Amygdala (tissue), 56 donors: ENCODE measurements at places on chromosomes 1 and 21.

GRCh38 chr1:161200992-161201835 is 953 bp upstream of the NDUFS2 start:
- DNase-seq, result peak; percentile 52

- DNase-seq, result no peak
Observed at GRCh38 chr1:27258598-27258997, 24.2 kb downstream of the WDTC1 start.

- DNase-seq, result no peak
Observed at GRCh38 chr1:5254975-5255374, 600.6 kb downstream of the AJAP1 start.

GRCh38 chr1:3069491-3070308 is 697 bp downstream of the PRDM16 start:
- DNase-seq, result peak; percentile 42

- DNase-seq, result no peak
Observed at GRCh38 chr1:59499943-59500569, 203.2 kb downstream of the FGGY start.

DNA sequence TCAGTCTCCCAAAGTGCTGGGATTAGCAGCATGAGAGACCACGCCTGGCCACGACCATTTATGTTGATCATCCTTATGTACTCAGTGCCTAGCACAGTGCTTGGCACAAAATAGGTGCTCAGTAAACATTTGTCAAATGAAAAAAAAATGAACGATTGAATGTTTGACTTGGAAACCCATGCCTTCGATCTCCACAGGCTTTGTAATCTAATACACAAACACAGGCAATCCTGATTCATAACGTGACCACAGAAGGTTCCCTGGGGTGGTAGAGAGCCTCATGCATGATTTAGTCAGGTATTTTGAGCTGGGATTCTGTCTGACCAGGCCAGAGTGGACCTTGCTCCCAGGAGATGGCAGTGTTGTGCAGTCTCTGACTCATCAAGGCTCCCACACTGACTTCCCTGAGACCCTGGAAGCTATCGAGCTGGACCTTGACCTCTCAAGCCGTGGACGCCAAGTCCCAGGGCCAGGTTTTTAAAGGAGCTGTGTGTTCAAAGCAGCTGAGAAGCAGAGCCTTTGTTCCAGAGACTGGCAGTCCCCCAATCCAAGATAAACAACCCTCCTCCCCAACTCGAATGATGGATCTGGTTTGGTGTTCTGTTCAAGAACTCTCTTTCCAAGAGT is 81.1 kb downstream of the PGM1 start:
- peak; percentile 45 for DNase-seq

DNA sequence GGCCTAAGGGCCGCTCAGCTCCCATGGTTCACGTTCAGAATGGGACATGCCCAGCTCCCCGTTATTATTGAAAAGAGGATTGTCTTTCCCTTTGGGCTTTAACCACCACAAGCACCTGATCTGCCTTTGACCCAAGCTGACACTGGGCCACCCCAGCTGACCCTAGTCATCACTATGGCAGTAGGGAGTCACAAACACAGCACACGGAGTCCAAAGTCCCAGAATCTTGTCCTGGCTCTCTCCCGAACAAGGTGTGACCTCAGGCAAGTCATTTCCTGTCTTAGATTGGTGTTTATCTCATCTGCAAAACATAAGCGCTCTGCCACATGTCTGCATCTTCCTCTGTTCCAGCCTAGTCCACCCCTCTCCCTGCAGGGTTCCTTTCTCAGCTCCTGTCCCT is 31.5 kb downstream of the IGFN1 start:
- DNase-seq, result no peak

DNA sequence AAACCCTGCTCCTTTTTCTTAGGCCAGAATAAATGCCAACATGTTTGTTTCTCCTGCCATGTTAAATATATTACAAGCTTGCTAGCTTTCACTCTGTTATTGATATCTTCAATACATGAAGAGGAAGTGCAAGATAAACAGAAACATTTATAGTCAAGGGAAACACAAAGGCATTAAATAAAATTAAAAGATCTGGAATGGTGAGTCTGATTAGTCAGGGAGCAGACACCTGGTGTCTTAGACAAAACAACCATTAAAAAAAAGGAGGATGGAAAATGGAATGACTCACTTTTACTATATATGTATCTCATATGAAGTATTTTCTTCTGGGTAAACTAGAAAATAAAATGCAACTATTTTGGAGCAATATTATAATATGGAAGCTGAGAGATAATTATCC is 123.3 kb downstream of the SMYD3 start:
- DNase-seq, result no peak

DNA sequence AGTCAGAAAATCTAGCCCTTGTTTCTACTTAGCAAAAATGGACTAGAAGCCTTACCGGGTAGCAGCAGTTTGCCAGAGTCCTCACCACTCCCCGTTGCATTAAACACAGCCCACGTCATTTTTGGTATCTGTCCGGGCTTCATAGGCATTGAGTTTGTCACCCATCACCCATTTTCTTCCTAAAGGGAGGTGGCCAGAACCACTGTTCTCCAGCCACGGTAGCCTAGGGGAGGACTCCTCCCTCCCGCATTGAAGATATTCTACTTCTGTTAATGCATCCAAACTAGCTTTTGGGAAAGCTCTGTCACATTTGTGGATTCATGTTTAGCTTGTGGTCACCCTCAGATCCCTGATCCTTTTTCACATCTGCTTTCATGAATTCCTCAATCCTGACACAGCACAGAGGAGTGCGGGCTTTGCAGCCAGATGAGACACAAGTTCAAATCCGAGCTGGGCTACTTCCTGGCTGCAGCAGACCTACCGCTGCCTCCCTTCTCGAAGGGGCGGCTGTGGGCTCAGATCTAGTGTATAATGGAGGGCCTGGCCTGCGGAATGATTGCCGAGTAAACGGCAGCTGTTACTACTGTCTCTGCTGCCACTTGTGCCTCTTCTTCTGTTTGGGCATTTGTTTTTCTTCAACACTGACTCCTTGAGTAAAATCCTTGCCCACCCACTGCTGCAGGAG is 63.2 kb upstream of the EFHD2 start:
- no peak for DNase-seq

DNA sequence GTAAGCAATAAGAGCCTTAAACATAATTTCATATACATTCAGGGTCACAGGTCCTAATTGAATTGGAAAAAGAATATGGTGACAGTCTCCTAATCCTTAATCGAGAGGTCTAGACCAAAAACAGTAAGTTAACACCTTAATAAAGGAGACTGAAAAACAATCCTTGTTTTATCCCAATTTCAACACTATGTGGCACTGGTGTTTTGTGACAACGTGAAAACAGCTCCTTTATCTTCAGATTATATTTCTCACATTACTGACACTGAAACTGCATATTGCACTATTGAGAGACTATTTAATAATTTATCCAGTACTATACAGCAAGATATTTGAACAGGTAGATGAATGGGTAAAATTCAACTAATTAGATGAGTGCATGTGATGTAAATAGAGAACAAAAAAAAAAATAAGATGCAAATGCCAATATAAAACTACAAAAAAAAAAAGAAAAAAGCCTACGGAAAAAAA is 34.1 kb downstream of the TP53BP2 start:
- DNase-seq, result no peak

GRCh38 chr1:70220015-70220414 is 1.2 kb upstream of the SRSF11 start:
- no peak for DNase-seq

GRCh38 chr1:147389532-147390184 is 147.2 kb downstream of the CHD1L start:
- no peak for DNase-seq

- no peak for DNase-seq
Observed at GRCh38 chr1:15418806-15419515, 9.3 kb downstream of the EFHD2 start.

DNA sequence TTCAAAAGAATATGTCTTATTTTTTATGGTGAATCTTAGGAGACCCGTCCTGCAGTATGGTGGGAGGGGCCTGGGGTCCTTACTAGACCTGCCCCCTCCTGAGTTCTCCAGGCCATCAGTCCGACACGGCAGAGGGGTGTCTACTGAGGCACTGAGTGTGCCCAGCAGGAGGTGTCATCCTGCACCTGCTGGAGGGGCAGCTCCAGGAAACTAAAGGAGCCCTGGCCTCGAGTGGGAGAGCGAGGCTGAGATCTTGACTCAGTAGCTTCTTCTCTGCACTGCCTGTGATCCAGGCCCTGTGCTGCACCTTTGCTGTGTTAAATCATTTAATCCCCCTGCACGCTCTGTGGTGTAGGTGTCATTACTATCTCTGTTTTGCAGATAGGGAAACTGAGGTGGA is 587.7 kb downstream of the PTPRU start:
- no peak for DNase-seq

DNA sequence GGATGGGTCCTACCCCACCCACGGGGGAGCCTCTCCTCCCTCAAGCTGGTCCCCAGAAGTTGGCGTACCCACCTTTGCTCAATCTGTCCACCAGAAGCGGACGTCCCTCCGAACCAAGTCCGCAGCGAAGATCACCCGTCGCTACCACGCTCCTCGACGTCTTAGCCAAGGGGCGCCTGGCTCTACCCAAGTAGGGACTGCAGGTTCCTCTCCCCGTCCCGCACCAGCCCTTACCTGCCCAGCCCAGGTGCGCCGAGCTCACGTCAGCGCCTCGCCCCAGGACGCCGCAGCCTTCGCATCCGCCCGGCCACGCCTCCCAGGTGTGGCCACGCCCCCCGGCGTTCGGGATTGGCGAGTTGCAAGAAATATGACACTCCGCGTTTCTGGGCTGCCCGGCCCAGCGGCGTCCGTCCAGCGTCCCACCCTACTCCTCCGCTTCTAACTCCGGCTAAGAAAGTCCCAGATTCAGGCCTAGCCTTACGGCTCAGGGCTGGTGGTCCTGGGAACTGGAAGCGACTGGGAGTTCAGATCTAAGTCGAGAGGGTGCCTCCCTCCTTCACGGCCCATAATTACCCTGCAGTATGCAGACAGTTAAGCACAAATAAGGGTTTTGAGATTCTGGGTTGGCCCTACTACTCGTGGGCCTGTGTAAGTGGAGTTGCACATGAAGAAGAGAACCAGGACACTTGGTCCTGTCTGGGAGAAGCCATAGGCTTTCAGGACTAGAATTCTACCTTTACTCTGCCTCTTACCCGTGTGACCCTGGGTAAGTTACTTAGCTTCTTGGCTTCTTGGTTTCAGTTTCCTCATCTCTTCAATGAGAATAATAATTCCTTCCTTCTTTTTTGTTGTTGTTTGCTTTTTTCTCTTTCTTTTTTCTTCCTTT is at the start of gene IRF6:
IRF6 (minus strand) TSS at position 268 of the 886 bp plus-strand sequence. CDS start 4,729 bp downstream, outside the sequence.
- peak; percentile 9 for DNase-seq

DNA sequence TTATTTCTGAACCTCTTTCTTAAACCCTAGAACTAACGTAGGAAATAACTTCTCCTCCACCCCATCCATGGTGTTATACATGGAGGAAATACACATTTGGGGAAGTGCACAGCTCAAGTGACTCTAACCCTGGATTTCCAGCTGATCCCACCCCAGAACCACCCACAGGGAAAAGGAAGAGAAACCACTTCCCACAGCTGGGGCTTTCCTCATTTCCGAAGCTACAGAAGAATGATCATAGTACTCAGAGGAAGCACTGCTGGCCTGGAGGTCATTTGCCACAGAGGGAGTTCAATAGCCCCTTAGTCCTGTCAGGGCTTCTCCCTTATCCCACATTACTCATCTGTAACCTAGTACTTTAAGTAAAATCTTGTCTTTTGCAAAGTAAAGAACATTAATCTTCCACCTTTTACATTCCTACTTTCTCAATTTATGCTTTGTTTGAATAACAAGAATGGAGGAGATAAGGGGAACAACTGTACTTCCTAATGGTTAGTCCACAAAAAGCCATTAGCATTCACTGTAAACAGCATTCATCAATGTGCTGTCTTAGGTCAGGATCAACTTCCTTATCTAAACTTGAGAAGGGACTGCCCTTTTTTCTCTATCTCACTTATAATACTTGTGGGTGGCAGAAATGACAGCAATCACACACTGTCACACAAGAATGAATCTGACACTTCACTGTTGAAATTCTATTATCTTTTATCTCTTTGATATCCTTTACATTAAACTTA is 63.0 kb upstream of the RGS1 start:
- DNase-seq, result no peak

DNA sequence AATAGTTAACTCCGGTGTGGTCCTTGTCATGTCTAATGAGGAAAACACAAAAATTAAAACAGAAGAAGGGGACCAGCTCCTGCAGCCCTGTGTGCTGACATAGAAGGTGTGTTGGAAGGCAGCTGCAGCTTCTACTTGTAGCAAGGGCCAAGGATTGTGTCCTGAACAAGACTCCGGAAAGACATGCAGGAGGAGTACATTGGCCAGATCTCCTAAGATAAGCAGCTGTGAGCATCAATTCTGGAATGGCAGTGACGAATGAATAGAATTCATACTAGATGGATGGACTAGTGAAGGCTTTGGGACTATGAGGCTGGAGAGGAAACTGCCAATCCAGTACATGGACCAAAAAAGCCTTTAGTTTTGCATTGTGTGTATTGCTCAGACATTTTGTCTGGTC is 19.3 kb downstream of the RPS6KA1 start:
- DNase-seq, result no peak

DNA sequence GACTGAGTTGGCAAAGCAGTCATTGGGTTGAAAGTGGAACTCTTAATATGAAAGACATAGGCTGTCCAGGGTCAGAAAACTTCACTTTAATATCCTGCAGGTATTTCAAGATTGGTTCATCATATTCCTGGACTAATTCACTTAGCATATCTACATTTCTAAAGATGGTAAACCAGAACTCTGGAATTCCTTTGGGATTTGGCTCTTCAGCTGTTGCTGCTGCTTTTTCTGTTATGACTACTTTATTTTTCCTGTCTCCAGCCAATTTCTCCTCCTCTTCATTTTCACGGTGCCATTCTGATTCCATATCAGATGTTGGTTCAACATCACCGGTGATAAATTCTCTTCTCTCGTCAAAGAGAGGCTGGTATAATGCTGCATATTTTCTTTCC is 37.4 kb downstream of the CD58 start:
- no peak for DNase-seq
